Glomerular endothelial cell (primary cell): ENCODE measurements at places on chromosomes 16 and 17. TPM values are rescaled to one million over a fixed set of nuclear protein-coding genes. Genes with fewer than 3 reads are reported as not detected.

CACNG1 gene
- total RNA-seq, result not detected in 2 replicates

PYCARD gene
- 32.2 and 33.1 TPM in 2 replicates for total RNA-seq

DHRS7C gene
- total RNA-seq, result not detected in 2 replicates

MMP25 gene
- 0.05 and 0.35 TPM in 2 replicates for total RNA-seq

CTRB2 gene
- total RNA-seq, result not detected in 2 replicates

KCNJ16 gene
- total RNA-seq, result 0.64 and 9.5 TPM in 2 replicates

EXOC3L1 gene
- 12.0 and 27.4 TPM in 2 replicates for total RNA-seq

ZNRF1 gene
- total RNA-seq, result 39.3 and 50.2 TPM in 2 replicates

DNA sequence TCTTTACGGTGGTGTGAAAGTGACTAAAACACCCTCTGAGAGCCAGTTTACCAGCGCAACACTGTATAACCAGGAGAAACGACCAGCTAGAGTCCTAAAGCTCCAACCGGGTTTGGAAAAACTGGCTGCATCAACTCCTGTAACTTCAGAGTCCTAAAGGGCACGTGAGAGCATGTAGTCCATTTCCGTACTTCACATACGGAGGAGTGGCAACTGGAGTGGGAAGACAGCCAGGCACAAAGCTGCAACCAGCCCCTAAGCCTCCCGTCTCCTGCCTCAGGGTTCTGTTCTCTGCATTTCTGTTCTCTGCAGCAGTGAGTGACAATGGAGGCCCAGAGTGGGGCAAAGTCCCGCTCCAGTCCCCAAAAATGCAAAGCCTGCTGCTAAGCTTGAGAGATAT lies 19.2 kb downstream of the TEKT1 start:
- DNase-seq, result no peak

GRCh38 chr16:73993878-73994277 lies 302.7 kb upstream of the PSMD7 start:
- no peak for DNase-seq

GRCh38 chr17:31418773-31419350 lies 27.4 kb downstream of the RAB11FIP4 start:
- no peak for DNase-seq

GRCh38 chr16:4426021-4426684 lies 485 bp downstream of the DNAJA3 start:
- DNase-seq, result no peak

DNA sequence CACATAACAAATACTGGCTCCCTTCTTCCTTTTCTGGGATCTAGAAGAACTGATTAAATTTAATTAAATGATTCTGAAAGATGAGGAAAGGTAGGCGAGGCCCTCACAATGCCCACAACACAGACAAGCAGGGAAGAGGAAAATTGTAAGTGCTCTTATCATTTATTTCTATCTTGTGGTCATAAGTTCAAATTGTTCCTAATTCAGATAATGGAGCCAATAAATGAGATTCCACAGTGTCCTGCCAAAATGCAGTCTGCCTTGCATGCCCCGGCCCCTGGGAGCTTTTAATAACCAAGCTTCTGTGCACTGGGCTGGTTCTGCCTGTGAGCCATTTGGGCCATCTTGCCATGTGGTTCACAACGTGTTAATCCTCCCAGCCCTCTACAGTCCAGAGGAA lies 97.0 kb downstream of the CMC2 start:
- DNase-seq, result no peak

DNA sequence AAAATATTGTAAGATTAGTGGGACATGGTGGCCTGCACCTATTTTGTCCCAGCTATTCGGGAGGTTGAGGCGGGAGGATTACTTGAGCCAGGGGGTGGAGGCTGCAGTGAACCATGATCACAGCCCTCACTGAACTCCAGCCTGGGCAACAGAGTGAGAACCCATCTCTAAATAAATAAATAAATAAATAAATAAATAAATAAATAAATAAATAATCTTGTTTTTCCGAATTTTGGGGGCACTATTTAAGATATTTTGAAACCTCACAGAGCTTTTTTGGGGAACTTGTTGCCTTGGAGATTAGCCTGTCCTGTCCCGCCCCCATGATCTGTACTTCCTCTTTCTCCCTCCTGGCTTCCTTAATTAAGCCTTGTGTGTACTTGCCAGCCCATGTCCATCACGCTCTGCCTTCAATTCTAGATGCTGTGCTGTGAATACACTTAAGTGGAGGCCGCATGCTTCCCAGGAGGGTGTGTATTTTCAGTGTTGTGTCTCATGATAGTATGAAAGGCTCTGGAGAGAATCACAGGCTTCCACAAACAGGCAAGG lies 4.4 kb downstream of the LGALS9 start:
- DNase-seq, result no peak

- DNase-seq, result no peak
Measured at GRCh38 chr17:66446419-66446818, 144.0 kb downstream of the PRKCA start.

- DNase-seq, result no peak
Measured at GRCh38 chr17:7878234-7878633, 10.4 kb upstream of the CHD3 start.

GRCh38 chr17:43818966-43819365 lies 14.0 kb downstream of the MPP3 start:
- DNase-seq, result no peak

DNA sequence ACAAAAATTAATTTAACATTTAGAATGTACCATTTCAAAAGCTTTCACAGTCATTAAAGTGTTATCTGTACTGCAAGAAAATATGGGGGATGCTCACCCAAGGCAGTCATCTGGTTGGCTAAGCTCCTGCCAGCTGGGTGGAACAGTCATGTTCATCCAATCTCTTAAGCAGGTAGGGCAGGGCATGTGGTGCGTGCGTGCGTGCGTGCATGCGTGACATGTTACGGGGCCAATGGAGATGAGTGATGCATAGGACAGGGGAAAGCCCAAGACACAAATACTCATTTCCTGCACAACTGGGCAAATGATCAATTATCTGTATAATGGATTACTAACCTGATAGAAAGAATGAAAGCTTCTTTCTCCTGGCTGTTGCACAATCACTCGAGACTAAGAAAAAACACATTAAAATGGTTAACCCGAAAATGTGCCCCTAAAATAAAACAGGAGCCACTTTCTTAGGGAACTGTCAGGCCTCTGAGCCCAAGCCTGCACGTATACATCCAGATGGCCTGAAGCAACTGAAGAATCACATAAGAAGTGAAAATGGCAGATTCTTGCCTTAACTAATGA lies 104.4 kb downstream of the MYO1D start:
- no peak for DNase-seq

- no peak for DNase-seq
Measured at GRCh38 chr17:21193031-21193430, 20.9 kb downstream of the TMEM11 start.

DNA sequence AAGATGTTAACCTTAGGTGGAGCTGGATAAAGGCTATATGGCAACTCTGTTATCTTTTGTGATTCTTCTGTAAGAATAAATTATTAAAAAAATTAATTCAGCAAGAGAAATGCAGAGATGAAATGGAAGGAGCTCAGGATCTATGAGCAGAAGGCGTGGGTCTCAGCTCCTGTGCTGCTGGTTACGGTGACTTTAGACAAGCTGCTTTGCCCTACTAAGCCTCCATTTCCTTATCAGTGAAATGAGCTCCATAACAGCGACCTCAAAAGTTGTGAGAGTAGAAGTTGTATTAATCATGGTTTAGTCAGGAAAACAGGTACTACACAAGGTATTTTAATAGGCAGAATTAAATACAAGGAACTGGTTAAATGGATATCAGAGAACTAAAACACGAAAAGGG lies 48.2 kb upstream of the FOXJ1 start:
- DNase-seq, result no peak

GRCh38 chr17:79814127-79814973 lies 17.5 kb upstream of the CBX8 start:
- no peak for DNase-seq

GRCh38 chr17:49914096-49914490 lies 54.9 kb upstream of the DLX4 start:
- no peak for DNase-seq

DNA sequence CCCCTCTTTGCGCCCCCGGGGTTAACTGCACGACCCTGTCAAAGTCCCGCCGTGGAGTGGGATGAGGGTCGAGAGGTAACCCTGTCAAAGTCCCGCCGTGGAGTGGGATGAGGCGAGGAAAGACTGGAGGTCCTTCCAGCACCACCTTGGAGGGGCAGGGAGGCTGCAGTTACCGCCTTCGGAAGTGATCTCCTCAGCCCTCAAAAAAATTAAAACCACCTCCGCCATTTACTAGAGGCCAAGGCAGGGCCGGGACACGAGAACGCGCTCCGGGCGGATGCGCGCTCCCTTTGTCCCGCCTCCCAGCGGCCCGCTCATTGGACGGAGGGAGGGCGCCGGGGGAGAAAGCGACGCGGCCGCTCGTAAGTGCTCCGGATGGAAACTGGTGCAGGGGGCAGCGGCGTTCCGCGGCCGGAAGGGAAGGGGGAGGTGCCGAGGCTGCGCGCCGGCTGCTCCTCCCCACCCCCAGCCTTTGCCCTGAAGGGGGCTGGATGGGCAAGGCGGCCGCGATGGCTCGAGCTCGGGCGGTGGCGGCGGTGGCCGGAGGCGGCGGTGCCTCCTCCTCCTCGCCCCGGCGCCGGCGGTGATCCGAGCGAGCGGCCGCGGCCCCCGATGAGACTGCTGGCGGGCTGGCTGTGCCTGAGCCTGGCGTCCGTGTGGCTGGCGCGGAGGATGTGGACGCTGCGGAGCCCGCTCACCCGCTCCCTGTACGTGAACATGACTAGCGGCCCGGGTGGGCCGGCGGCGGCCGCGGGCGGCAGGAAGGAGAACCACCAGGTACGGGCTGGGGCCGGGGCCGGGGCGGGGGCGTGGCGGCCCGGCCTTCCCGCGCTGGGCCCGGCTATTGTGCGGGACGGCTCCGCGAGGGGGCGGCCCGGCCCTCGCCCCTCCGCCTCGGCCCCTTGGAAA lies at the start of gene METTL9:
METTL9 (plus strand) TSS at position 456 of the 909 bp plus-strand sequence; CDS start at position 613, 157 bp downstream.
- DNase-seq, result peak; percentile 25

GRCh38 chr16:12646490-12647274 lies 157.0 kb downstream of the CPPED1 start:
- peak; percentile 52 for DNase-seq

GRCh38 chr16:21986692-21987246 lies 14.1 kb downstream of the PDZD9 start:
- no peak for DNase-seq

- no peak for DNase-seq
Measured at GRCh38 chr17:4479982-4480751, 18.5 kb upstream of the SPNS2 start.

DNA sequence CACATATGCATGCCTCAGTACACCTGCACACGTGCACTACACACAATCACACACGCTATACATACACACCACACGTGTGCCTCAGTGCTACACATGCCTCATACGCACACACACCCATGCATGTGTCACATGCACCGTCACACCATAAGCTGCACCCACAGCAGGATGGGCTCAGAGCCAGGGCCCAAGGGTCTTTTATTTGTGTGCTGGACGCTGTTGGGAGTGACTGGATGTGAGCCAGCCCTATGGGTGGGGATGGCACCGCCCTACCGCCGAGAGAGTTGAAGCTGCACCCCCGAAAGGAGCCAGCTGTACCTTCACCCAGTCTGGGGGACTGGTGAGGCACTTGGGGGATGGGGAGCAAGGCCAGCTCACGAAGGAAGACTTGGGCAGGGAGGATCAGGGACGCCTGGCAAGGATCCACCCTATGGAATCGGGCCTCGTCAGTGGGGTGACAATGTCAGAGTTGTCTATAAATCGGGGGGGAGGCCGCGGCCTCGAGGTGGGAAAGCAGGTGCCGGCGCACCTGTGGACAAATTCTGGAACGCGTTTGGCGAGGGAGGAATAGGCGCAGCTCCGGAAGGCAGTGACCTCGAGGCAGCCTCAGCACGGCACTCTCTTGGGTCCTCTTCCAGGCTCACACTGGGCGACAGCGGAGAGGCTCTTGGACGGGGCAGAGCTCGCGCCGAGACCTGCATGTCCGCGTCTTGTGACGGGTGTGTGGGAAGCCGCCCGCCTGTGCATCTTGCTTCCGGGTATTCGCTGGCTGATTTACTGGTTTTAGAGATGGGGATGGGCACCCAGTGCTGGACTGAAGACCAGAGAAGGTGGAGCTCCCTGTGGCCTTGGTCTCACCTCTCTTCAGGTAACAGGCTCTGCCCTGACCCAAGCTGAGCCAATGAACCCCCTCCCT lies 7.3 kb downstream of the RGS11 start:
- DNase-seq, result no peak

DNA sequence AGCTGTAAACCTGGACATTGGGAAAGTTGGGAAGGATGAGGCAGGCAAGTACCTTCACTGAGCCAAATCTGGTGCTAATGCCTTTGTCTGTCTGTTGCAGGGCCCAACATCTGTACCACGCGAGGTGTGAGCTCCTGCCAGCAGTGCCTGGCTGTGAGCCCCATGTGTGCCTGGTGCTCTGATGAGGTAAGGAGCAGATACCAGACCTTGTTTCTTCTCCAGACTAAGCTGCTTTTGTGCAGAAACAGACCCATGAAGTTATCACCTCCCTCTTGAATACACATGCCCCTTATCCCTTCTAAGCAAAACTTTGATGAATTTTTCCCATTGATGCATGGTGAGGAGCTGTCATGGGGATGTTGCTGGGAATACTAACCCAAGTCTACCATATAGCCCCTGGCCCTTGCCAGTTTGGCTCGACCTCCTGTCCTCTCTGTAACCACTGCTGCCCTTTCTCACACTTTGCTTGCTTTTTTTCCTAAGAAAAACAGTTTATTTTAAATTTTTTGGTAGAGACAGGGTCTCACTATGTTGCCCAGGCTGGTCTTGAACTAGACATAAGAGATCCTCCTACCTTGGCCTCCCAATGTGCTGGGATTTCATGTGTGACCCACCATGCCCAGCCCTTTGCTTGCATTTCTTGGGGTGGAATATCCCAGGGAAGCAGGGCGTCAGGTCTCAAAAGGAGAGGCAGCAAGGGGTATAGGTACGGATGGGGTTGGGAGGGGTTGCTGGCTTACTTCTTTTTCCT lies 20.9 kb downstream of the ITGB3 start:
- DNase-seq, result no peak
